ENCODE measurements at places on chromosomes 1 and 21.

GRCh38 chr1:117659550-117660270 lies 53.9 kb downstream of the TENT5C start:
- DNase-seq = no peak

- DNase-seq = no peak
Measured at GRCh38 chr21:45412909-45413611, 8.1 kb downstream of the COL18A1 start.

DNA sequence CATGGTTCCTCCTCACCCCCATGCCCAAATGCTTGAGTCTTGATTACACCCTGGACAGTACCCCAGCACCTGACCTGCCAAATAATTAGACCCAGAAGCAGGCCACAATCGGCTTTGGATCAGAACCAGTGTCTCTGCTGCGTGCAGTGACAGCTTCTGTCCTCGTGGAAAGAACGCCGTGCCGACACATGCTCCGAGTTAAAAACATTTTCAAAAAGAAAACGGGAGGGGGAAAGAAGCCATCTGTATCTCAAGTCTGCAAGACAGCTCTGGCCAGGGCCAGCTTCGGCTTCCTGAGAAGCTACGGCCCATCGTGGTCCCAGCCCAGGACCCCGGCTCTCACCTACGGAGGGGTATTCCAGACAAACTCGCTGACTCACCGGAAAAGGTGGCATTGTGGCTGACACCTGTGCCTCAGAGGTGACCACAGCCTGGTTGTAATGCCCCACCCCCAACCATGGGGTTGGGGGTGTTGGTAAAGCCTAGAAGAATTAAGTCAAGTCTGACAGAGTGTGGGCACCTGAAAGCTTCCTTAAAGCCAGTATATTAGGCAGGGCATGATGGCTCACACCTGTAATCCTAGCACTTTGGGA lies 25.8 kb downstream of the SSBP3 start:
- DNase-seq = no peak

DNA sequence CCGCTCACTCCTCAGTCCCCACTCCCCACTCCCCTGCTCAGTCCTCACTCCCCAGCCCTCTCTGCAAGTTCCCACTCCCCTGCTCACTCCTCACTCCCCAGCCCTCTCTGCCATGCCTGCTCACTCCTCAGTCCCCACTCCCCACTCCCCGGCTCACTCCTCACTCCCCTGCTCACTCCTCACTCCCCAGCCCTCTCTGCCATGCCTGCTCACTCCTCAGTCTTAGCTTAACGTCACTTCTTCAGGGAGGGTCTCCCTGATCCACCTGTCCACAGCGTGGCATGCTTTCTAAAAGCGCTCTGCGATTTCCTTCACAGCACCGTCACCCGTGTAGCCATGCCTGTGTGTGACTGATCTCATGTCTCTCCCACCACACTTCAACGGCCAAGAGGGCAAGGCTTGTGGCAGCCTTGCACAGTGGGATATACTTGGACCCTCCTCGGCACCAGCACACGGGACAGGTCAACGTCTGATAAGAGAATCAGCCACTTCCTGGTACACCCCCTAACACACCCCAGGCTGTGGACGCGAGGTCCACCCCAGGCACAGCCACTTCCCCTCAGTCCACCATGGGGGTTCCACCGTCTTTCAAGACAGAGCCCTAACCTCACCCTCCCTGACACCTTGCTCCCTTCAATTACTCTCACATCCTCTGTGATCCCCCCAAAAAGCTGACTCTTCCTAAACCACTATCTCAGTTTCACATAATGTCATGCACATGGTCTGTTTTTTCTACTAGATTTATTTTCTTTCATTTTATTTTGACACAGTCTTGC lies 14.0 kb downstream of the PRDM15 start:
- no peak for DNase-seq

DNA sequence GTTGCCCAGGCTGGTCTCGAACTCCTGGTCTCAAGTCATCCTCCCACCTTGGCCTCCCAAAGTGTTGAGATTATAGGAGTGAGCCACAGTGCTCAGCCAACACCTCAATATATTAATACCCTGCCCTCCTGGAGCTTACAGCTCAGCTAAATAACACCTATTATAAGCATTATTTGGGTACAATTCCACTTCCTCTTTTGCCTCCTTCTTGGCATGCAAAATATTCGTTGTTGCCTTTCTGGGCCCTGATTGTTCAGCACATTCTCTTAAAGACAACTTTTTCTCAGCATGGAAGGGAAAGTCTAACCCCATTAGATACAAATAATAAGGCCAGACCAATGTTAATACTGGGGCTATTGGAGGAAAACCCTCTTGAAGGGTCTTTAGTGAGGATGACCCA lies 2.8 kb downstream of the PAQR7 start:
- DNase-seq = no peak

DNA sequence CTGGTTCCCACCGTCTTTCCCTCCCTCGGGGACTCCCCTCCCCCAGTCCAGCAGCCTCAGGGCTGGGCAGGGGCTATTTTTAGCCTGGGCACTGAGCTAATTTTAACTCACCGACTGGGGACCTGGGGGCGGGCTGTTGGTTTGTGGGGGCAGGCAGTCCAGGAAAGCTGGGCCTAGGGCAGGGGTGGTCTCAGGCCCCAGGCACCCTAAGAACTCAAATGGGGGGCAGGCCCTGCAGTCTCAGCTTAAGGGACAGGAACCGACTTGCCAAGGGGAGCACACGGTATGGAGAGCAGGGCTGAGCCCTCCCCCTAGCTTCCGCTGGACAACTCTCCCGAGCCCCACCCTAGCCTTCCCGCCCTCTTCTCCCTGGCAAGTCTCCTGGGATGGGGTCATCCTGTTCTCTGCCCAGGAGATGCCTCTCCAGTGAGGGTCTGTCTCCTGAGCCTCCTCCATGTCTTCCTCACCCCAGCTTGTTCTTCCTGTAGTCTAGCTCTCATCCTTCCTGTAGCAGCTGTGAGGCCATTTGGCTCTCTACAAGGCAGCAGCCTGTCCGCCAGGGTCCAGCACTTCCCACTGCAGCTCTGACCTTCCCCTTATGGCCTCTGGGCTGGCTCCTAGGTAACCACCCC lies 10.1 kb downstream of the MEF2D start:
- DNase-seq = no peak

DNA sequence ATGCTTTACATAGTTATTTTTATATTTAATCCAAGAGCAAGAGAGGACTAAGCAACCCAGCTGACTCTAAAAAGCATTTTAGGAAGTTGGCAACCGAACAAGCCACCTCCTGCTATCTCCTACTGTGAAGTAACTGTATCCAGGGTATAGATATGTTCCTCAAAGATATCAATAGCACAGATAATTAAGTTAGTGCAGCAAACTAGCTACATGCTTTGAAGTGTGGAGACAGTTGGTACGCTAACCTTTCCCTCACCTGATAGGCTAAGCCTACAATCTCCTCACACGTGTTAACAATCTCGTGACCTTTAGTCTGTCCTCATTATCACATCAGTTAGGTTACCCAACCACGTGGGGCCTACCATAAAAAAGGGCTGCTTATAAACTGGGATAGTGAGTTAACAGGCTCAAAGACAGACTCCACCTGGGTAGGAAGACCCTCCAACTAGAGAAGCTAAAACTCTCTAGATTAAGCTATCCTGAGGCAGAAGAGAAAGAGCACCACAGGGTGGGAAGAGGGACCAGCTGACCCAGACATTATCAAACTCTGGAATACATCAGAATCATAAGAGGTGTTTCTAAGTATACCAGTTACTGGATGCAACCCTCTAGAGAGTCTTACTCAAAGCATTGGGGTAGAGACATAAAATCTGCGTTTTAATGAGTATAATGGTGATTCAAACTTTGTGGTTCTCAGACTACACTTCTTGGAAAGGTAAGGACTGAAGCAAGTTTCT lies 340.1 kb upstream of the ESRRG start:
- no peak for DNase-seq

DNA sequence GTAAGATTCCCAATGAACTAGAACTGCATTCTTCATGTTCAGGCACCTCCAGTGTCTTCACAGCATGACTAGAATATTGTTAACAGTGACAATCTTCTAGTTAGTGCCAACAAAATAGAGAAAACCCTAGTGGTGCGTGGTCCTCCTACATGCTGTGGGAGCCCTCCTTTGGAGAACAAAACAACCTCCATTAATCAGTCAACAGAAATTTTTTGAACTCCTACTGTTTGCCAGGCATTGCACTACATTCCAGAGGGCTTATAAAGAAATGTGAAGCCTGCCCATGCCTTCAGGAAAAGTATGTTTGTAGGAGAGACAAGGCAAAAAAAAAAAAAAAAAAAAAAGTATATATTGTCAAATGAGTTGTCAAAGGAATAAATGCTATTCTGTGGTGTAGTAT lies 252.7 kb downstream of the LRRC40 start:
- no peak for DNase-seq

- no peak for DNase-seq
Measured at GRCh38 chr1:59690171-59690930, 124.4 kb upstream of the HOOK1 start.

- DNase-seq = no peak
Measured at GRCh38 chr1:176820391-176821031, 344.0 kb downstream of the ASTN1 start.

DNA sequence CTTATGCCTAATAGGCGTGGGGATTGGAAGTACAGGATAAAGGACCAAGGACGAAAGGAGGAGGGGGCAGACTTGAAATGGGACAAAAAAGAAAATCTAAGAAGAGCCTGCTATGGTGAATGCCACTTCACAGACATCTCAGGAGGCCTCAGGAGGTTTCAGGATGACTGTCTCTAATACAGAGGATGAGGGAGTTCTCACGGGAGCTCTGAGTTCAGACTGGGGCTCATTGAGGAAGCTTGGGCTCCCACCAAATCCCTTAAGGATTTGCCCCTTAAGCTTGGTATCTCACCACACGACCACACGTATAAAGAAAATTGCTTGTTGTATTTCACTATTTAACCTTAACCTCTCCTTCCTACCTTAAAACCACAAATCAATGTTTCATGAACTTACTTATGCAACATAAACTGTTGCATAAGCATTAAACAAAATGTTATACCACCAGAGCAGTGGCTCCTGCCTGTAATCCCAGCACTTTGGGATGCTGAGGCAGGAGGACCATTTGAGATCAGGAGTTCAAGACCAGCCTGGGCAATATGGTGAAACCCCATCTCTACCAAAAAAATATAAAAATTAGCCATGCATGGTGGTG lies 12.4 kb downstream of the SLC30A1 start:
- no peak for DNase-seq

- no peak for DNase-seq
Measured at GRCh38 chr1:212271823-212272485, 13.3 kb upstream of the PPP2R5A start.

- no peak for DNase-seq
Measured at GRCh38 chr1:201842472-201843027, 13.6 kb downstream of the IPO9 start.
